ENCODE measurements at places on chromosomes 6 and 20.

- no peak for DNase-seq
Measured at GRCh38 chr6:25407431-25407830, 128.3 kb downstream of the CARMIL1 start.

DNA sequence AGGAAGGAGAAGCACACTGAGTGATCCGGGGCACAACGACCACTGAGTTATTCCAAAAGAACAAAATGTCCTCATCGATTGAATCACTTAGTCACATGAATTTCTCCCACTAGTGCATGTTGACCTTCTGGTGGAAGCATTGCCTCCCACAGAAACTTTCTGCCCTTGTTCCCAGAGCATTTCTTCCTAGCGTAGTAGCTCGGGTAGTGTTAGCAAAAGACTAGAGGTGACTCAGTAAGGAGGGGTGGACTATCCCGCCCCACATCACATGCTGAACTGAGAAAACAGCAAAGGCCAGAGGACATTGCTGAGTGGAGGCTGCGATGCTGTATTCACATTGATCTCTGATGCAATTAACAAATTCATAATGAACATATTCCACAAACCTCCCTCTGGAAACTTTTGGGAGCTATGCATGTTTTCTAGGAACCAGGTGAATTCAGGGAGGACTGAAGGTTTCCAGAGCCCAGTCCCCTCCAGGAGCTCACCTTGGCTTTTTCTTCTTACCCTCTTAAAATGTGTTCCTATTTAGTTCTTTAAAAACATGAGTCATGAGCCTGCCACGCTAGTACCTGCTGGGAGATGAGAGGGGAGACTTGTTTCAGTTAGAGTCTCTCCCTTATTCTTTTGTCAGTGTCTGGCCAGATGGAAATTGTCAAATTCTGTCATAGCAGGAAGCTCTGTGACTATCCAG is 507.9 kb downstream of the CDH26 start:
- DNase-seq: no peak

- no peak for DNase-seq
Measured at GRCh38 chr20:19756761-19757486, 1.1 kb upstream of the RIN2 start.

GRCh38 chr20:34627458-34627857 is 49.4 kb downstream of the PIGU start:
- DNase-seq: no peak

- no peak for DNase-seq
Measured at GRCh38 chr20:58268421-58268821, 40.0 kb upstream of the ANKRD60 start.

DNA sequence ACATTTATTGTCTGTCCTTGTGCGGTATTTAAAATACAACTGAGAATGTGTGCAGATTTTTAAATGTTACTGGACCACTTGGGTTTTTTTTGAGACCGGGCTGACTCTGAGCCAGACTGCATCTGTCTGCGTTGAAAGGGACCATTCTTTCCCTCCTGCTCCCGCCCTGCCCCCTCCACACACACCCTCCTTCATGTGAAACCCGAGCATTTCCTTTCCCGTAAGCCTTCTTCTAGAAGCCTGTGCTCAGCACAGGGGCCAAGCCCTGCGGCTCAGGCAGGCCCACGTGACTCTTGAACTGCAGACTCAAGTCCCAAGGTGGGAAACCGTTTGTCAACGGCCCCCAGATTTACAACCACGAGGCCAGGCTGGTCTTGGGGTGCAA is 82.7 kb upstream of the FOXC1 start:
- peak; percentile 3 for DNase-seq
